ENCODE measurements at places on chromosomes 12 and 14. TPM values are rescaled to one million over a fixed set of nuclear protein-coding genes. Genes with fewer than 3 reads are reported as not detected.
A peak's percentile ranks its signal among the peaks of the same experiment; 100 is the strongest.

DNA sequence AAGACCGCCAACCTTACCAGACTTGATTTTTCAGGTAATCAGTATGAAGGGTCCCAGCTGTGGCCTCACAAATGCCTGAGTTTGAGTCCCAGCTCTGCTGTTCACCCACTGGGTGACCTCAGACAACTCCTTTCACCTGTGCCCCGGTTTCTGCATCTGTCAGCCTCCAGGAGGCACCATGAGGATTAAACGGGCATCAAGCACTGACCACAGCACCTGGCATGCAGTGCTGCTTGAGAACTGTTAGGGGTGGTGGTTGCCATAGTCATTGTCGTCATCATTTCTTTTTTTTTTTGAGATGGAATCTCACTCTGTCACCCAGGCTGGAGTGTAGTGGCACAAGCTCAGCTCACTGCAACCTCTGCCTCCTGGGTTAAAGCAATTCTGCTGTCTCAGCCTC lies 57.9 kb downstream of the PHETA1 start:
- no peak for DNase-seq

SYT1 gene
- 80.9 TPM for total RNA-seq

DNA sequence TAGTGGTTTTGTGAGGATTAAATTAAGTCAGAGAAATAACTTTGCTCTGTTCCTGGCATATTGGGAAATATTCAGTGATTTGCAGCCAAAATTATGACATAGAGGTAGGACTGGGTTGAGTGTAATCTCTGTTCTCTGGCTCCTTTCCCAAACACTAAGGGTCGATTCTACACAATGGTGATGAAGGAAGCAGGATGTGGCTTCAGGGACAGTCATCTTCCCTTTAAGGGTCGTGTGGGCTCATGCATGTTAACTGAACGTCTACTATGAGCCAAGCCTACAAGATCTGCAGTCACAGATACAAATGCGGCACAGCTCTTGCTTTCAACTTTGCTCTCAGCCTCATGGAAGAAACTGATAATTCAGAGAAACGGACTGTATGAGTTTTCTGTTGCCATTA lies 381.6 kb downstream of the VRK1 start:
- no peak for DNase-seq

- DNase-seq: no peak
Observed at GRCh38 chr12:1840981-1841425, 20.6 kb downstream of the LRTM2 start.

- no peak for DNase-seq
Observed at GRCh38 chr12:70365398-70365647, 767 bp upstream of the KCNMB4 start.

GRCh38 chr12:75553398-75553797 lies 42.0 kb upstream of the KRR1 start:
- peak; percentile 14 for DNase-seq

DHH gene
- total RNA-seq: 0.39 TPM

- DNase-seq: no peak
Observed at GRCh38 chr14:68559949-68560348, 232.9 kb downstream of the ZFP36L1 start.

- no peak for DNase-seq
Observed at GRCh38 chr14:34971801-34972200, 11.0 kb upstream of the SRP54 start.

GRCh38 chr12:26298785-26299621 lies 103.6 kb downstream of the SSPN start:
- DNase-seq: peak; percentile 74

GRCh38 chr14:60220917-60221316 lies 28.1 kb upstream of the PPM1A start:
- DNase-seq: no peak

GRCh38 chr12:114275086-114275485 lies 130.9 kb downstream of the TBX5 start:
- DNase-seq: no peak

SLC17A8 gene
- total RNA-seq: not detected
